Globus pallidus (tissue), 1 donor: ENCODE measurements at places on chromosomes 13 and 19.
A peak's percentile ranks its signal among the peaks of the same experiment; 100 is the strongest.

DNA sequence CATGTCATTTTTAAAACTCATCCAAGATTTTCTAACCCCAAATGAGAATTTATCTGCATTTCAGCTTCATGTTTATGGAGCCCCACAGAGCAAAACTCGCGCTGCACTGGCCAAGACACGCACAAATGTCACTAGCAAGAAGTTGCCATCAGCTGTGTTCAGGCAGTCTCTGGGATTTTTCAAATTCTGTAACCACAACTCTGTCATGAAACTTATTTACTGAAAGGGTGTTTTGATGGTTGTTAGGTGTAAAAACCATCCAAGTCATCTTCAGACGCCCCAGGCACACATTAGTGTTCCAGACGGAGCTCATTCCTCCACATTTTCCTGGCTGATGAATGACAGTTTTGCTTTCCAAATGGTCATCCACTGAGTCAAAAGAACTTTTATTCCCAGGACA lies 63.4 kb downstream of the SLC7A1 start:
- no peak for DNase-seq

- DNase-seq = peak; percentile 94
These were observed 5.6 kb upstream of the DPF1 start for GRCh38 chr19:38229585-38230073.

- DNase-seq = no peak
These were observed 1017.3 kb upstream of the PCDH20 start for GRCh38 chr13:62432906-62433305.

DNA sequence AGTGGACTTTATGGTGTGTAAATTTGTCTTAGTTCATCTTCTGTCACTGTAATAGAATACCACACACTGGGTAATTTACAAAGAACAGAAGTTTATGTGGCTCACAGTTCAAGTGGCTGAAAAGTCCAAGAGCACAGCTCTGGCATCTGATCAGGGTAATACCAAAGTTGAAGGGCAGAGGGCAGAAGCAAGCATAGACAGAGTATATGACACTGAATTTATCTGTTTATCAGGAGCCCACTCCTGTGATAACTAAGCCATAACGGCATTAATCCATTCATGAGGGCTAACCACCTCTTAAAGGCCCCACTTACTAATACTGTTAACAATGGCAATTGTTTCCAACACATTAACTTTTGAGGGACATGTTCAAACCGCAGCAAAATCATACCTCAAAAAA lies 4.0 kb upstream of the RFXAP start:
- no peak for DNase-seq

- no peak for DNase-seq
These were observed 8.9 kb upstream of the TPM4 start for GRCh38 chr19:16067205-16067938.

DNA sequence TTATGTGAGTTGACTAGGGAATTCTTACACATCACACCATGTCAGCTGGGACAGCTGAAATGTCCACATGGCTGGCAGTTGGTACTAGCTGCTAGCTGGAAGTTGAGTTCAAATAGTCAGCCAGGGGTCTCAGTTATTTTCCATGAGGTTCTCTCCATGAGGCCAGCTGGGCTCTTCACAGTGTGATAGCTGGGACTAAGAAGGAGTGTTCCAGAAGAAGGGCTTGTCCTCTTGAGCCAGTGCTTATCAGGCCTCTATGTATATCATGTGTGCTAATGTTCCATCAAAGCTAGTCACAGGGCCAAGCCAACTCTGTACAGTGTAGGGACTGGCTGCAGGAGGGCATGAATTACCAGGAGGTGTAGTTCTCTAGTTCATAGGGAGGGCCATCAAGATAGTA lies 11.8 kb downstream of the USPL1 start:
- DNase-seq = no peak

DNA sequence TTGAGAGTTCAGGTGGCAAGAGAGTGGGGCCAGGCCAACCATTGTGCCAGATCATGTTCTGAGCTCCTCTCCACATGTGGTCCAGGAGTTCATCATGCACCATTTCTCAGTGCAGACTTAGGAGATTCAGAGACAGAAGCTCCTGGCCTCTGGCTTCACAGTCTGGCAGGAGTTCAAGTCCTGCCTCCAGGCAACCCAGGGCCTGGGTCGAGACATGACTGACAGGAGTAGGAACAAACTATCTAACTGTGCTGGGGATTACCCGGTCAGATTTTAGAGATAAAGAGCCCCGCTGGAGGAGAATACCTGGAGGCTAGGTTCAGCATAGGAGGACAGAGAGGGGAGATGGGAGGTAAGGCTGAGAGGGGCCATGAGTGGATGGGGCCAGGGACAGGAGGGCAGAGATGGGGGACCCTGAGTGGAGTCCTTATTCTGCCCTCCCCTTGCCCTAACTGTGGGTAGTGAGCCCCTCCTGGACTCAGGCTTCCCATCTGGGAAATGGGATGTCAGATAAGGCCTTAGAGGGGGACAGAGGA lies 906 bp upstream of the CYP4F11 start:
- peak; percentile 1 for DNase-seq

DNA sequence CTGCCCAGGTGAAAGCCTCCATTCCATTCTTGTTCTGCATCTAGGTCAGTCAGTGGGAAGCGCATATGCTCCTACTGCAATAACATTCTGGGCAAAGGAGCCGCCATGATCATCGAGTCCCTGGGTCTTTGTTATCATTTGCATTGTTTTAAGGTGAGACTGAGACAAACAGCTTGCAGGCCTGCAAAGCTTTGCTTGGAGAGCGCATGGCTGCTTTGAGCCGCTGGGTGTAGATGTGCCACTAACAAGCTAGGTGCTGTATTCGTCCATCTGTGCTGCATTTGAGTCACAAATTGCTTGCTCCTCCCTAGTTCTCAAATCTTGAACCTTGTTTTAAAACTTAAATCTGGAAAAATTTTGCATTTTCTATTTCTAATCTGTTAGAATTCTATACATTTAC lies 219.1 kb downstream of the LMO7 start:
- no peak for DNase-seq

DNA sequence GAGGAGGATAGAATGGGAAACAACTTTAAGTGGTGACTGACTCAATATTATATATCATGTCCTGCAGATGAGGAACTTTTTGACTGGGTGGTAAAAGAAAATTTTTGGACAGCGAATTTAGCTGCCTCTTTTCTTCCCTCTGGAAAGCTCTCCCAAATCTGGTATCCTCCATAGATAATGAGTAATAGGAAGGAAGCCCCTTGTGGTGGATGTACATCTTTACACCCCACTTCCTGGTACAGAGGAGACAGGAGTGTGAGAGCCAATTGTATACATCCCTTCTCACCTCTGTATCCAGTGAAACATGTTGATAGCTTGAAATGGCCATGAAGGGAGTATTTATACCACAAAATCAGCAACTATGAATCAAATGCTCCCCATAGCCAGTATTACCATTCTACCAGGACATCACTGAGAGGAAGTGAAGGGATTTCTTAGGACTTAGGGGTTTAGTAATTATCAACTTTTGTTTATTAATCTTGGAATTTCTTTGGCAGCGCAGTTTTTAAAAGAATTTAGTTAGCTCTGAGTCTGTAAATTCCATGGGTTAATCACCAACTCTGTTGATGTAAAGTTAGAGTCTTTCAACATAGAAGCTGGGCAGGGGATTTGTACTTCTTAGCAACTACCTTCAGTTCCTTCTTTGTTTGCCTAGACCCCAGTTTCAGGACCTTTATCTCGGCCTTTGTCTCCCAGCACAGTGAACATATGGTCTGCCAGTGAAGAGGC lies 17.0 kb upstream of the TDRD3 start:
- no peak for DNase-seq

DNA sequence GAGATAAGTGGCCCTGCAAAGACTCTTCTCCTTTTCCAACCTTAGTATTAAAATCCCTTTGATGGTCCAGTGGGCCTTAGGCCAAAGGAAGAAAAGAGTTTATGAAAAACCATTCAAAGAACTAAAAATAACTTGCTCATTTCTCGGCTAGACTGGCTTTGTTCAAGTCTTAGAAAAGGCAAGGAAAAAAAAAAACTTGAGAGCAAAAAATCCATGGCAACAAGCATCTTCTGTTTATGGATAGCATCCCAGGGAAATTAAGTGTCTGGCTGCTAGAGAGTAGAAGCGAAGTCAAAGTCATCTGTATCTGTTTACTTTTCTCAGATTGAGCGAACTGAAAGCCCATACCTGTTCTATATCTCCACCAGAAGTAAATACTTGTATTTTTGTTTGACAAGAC lies 129.6 kb downstream of the KCTD15 start:
- DNase-seq = no peak

- no peak for DNase-seq
These were observed 2.0 kb downstream of the NPAS1 start for GRCh38 chr19:47021536-47022139.

DNA sequence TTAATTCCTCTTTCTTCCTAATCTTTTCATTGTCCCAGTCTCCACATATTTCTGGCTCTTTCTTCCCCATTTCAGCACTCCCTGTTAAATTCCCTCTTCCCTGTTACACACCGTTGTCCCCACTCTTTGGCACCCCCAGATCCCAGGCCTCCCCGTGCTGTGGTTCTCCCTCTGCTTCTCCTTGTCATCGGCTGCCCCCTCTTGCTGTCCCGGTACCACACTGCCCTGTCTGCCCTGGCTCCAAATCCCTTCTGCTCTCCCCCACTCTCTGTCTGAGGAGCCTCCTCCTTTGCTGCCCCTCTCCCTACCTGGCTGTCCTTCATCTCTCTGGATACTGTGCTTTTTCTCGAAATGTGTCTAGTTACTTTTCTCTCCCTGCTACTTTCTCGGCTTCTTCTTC lies 983 bp downstream of the ZNF415 start:
- DNase-seq = peak; percentile 50

- DNase-seq = no peak
These were observed 56.6 kb downstream of the TBC1D4 start for GRCh38 chr13:75425216-75426009.

GRCh38 chr19:16587833-16588823 lies 15.9 kb upstream of the SLC35E1 start:
- DNase-seq = no peak

- DNase-seq = no peak
These were observed 87.3 kb upstream of the RFC3 start for GRCh38 chr13:33730619-33731018.

DNA sequence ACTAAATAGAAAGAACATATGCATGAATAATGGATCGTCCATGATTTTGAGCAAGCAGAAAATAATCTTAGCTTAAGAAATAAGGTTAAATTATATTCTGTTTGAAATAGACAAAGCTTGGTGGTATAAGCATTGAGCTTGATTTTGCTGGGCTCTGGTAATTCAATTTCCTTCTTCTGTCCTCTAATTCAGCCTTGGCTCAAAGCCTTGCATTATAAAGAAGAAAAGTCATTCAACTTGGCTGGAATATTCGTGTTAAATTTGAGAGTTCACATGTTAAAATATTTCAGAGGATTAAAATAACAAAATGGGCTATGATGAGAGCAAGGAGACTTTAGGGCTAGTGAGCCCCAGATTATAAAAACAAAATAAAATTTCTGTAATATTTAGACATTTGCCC lies 415.4 kb upstream of the PCDH20 start:
- DNase-seq = no peak

GRCh38 chr19:47303966-47304365 lies 5.7 kb upstream of the C5AR1 start:
- DNase-seq = no peak

GRCh38 chr13:98869408-98870090 lies 108.3 kb downstream of the DOCK9 start:
- no peak for DNase-seq

DNA sequence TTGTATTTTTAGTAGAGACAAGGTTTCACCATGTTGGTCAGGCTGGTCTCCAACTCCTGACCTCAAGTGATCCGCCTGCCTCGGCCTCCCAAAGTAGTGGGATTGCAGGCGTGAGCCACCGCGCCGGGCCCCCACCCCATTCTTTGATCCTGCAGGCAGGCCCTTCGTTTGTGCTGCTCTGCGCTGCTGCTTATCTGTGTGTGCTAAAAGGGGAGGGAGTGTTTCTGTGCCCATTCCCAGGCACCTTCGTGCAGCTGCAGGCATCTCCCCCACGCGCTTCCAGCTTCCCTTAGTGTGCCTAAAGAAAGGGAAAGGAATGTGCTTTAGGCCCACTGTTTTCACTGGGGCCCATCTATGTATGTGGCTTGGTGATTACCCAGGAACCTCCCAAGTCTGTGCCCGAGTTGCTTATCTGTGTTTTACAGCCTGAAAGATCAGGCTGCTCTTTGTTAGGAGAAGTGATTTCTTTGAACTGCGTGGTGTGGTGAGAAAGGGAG lies 27.2 kb downstream of the EPN1 start:
- no peak for DNase-seq

- DNase-seq = no peak
These were observed 685 bp downstream of the TCF3 start for GRCh38 chr19:1651568-1652291.

DNA sequence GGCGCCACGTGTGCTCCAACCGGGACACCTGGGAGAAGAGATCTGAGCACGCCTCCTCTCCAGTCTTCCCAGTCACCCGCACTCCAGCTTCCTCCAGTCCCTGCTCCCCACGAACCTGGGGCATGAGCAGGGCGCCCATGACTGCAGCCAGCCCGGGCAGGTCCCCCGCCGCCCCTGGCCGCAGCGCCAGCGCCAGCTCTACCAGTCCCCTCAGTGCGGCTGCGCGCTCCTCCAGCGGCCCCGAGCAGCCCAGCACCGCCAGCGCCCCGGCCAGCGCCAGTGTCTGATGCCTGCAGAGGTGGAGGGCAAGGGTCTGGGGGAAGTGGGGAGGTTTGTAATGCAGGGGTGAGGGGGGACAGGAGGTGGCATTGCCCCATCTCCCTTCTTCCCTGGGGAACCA lies 13.1 kb downstream of the SH2D3A start:
- DNase-seq = no peak

- no peak for DNase-seq
These were observed 19.8 kb upstream of the ZNF331 start for GRCh38 chr19:53518121-53518520.

- DNase-seq = no peak
These were observed 8.9 kb downstream of the KLK2 start for GRCh38 chr19:50882188-50882587.

GRCh38 chr13:44148159-44148914 lies 225.3 kb upstream of the SERP2 start:
- DNase-seq = peak; percentile 43
